ENCODE measurements at places on chromosomes 2 and 18. TPM values are rescaled to one million over a fixed set of nuclear protein-coding genes. Genes with fewer than 3 reads are reported as not detected.

SLC39A10 gene
- 116 TPM for total RNA-seq

SCN9A gene
- total RNA-seq: not detected

VWC2L gene
- not detected for total RNA-seq

METTL8 gene
- 12.5 TPM for total RNA-seq

- H3K4me1 ChIP-seq: no peaks in the 10 kb centered on the region
- no peak for DNase-seq
- no peaks in the 10 kb centered on the region for H3K36me3 ChIP-seq
- H3K27me3 ChIP-seq: no peaks in the 10 kb centered on the region
- H3K27ac ChIP-seq: peak overlapping the region; percentile 94
Observed at GRCh38 chr2:200186002-200186401, 120.5 kb upstream of the SPATS2L start.

- H3K4me3 ChIP-seq: no peak overlapping the region
- H3K27me3 ChIP-seq: no peaks in the 10 kb centered on the region
- H3K27ac ChIP-seq: no peak overlapping the region
- H3K36me3 ChIP-seq: no peaks in the 10 kb centered on the region
Observed at GRCh38 chr2:234842753-234843152, 109.1 kb upstream of the SH3BP4 start.

B3GNT7 gene
- 15.4 TPM for total RNA-seq

CCL20 gene
- not detected for total RNA-seq

SPP2 gene
- not detected for total RNA-seq

GRCh38 chr2:26941486-26941885 is 29.0 kb upstream of the MAPRE3 start:
- peaks cover 6% of the 10 kb centered on the region for H3K4me1 ChIP-seq
- peaks cover 6% of the 10 kb centered on the region for H3K27me3 ChIP-seq

GRCh38 chr2:180597179-180597578 is 383.2 kb upstream of the UBE2E3 start:
- H3K27ac ChIP-seq: no peak overlapping the region
- H3K4me3 ChIP-seq: no peak overlapping the region
- no peaks in the 10 kb centered on the region for H3K4me1 ChIP-seq

DNA sequence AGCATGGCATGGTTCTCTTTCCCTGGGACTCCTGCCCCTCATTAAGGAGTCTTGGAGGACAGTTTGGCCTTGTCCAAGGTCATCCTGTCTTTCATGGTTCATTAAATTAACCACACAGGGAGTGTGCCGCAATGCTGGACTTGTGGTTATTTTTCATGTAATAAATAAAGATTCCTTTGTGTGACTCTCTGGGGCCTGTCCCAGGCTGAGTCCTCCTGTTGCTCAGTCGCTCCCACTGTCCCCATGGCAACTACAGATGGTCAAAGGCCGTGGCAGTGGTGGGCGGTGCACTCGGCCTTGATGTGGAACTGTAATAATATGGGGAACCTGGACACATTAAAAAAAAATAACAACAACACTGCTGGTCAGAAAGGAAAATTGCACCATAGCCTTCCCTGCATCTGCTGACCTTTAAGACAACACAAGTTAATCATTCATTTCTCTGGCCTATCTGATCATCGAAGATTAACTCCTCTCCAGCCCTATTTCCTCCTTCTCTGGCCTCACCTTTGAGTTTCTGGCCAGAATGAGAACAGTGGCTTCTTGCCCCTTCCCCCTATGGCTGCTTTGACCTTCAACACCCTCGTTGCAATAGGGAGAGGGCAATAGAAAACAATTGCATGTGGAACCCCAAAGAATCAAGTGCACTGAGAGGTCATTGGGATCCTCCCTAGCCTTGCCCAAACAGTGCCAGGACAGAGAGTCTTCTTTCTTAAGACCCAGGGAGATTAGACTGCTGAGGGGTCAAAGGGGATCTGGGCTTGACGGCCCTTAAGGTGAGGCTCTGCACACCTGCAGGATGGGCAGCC is 44.7 kb downstream of the PSD4 start:
- H3K27me3 ChIP-seq: no peaks in the 10 kb centered on the region
- peaks cover 11% of the 10 kb centered on the region for H3K4me1 ChIP-seq
- H3K27ac ChIP-seq: peak overlapping the region; percentile 32
- DNase-seq: peak; percentile 37
- H3K36me3 ChIP-seq: no peaks in the 10 kb centered on the region

DNA sequence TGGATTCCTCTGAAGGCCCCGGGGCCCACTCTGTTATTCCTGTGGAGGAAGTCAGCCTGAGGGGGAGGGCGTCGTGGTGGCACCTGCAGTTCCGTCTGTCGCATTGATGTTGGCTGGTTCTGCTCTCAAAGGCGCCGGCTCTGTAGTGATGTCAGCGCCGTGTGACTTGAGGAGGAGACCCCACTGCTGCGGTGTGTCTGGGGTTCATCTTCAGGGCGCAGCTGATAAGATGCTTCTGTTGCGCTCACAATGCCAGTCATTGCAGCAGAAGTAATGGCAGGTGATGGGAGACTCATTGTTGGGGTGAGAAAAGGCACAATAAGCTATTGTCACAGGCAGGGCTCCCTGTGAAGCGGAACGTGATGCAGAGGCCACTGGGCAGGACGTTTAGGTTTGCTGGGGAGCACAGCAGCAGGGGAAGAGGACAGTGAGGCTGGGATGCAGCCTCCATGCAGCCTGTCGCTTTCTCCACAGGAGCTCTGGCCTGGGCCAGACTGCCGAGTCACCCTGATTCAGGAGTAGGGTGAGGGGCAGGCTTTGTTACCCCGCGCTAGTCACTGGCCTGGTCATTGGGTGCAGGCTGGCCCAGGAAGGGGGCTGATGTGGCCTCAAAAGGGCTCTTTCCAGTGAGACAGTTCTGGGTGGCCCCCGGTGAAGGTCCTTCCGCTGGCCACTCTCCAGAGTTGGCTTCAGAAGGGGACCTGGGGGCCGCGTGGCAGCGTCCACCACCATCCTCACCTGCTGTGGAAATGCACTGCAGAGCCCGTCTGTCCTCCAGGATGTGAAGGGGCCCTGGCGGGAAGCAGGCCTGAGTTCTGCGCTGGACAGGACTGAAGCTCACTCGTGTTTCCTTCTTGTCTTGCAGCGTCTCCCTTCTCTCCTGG is 42.9 kb downstream of the SH3BP4 start:
- no peak overlapping the region for H3K4me3 ChIP-seq
- peak; percentile 60 for DNase-seq
- H3K4me1 ChIP-seq: peaks cover 46% of the 10 kb centered on the region
- H3K27me3 ChIP-seq: no peaks in the 10 kb centered on the region
- H3K27ac ChIP-seq: peak overlapping the region; percentile 83

- no peak for DNase-seq
- no peaks in the 10 kb centered on the region for H3K4me1 ChIP-seq
- H3K4me3 ChIP-seq: no peak overlapping the region
- no peaks in the 10 kb centered on the region for H3K36me3 ChIP-seq
Observed at GRCh38 chr18:3514312-3515216, 64.6 kb downstream of the TGIF1 start.

GRCh38 chr2:119706221-119706620 is 27.2 kb downstream of the TMEM177 start:
- H3K4me1 ChIP-seq: no peaks in the 10 kb centered on the region
- H3K27me3 ChIP-seq: no peaks in the 10 kb centered on the region
- no peak overlapping the region for H3K4me3 ChIP-seq
- no peaks in the 10 kb centered on the region for H3K36me3 ChIP-seq
- H3K27ac ChIP-seq: no peak overlapping the region
- peak; percentile 40 for DNase-seq

DNA sequence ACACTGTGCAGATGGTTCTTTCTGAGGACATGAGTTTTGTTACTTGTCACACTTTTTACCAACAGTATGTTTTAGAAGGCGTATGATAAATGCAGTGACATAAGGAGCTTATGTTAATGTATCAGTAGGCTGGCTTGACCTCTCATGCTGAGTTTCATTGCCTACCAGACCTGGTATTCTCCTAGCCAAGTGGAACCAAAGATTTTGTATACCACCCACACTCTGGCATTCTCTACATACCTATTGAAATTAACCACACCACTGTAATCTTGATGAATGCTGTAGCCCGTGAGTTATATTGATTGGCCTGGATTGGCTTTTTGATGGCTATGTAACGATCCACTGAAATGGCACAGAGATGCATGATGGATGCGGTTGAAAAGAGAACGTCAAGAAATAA is 11.4 kb downstream of the HTR2B start:
- H3K27me3 ChIP-seq: no peaks in the 10 kb centered on the region
- H3K4me3 ChIP-seq: no peak overlapping the region
- DNase-seq: no peak
- H3K27ac ChIP-seq: no peak overlapping the region
- H3K4me1 ChIP-seq: no peaks in the 10 kb centered on the region

- H3K27ac ChIP-seq: no peak overlapping the region
- peak overlapping the region; percentile 9 for H3K4me3 ChIP-seq
- no peak for DNase-seq
- no peaks in the 10 kb centered on the region for H3K4me1 ChIP-seq
- H3K36me3 ChIP-seq: no peaks in the 10 kb centered on the region
Observed at GRCh38 chr2:70431716-70432347, 121.8 kb downstream of the TGFA start.

GRCh38 chr2:31254237-31255203 is 20.6 kb downstream of the EHD3 start:
- DNase-seq: no peak
- no peaks in the 10 kb centered on the region for H3K27me3 ChIP-seq
- H3K27ac ChIP-seq: no peak overlapping the region

- no peaks in the 10 kb centered on the region for H3K36me3 ChIP-seq
- H3K27ac ChIP-seq: no peak overlapping the region
- peaks cover 13% of the 10 kb centered on the region for H3K4me1 ChIP-seq
- H3K27me3 ChIP-seq: no peaks in the 10 kb centered on the region
- no peak overlapping the region for H3K4me3 ChIP-seq
- DNase-seq: no peak
Observed at GRCh38 chr18:48609820-48610815, 71.3 kb downstream of the CTIF start.

DNA sequence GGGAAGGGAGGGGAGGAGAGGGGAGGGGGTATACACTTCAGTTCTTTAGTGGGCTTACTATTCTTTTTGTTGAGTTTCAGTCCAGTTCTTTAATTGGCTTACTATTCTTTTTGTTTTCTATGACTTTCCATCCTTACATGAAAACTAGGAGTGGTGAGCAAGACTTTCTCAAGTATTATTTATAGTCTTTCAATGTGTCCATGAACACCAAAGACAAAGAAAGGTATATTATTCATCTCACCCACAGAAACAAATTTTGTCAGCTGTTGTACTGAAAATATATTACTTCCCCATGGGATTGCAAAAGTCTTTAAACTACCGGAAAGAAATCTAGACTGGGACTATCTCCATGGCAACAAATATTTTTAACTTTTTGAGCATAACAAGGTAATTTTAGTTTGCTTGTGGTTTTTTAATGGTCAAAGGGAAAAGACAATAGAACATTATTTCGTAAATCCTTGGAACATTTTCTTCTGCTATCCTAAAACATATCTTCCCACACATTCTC is 17.6 kb downstream of the ADAM17 start:
- H3K36me3 ChIP-seq: peaks cover 63% of the 10 kb centered on the region
- H3K27ac ChIP-seq: no peak overlapping the region
- no peak for DNase-seq
- no peaks in the 10 kb centered on the region for H3K4me1 ChIP-seq
- no peak overlapping the region for H3K4me3 ChIP-seq

REG1A gene
- not detected for total RNA-seq

DNA sequence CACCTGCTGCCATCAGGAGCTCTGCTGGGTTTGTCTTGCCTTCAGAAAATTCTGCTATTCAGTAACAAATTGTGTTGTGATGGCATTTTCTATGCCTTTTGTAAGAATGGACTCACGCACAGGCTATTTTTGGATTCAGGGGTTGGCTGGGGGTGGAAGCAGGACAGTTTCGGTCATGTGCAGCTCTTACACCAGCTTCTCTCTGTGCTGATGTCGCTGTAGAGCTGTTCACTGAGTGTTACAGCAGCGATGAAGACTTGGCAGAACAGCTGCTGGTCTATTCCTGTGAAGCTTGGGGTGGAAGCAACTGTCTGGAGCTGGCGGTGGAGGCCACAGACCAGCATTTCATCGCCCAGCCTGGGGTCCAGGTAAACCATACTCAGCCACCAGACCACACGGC is 49.2 kb downstream of the TRPM8 start:
- H3K27me3 ChIP-seq: no peaks in the 10 kb centered on the region
- H3K4me1 ChIP-seq: no peaks in the 10 kb centered on the region
- no peaks in the 10 kb centered on the region for H3K36me3 ChIP-seq

GCC2 gene
- total RNA-seq: 59.9 TPM

DNA sequence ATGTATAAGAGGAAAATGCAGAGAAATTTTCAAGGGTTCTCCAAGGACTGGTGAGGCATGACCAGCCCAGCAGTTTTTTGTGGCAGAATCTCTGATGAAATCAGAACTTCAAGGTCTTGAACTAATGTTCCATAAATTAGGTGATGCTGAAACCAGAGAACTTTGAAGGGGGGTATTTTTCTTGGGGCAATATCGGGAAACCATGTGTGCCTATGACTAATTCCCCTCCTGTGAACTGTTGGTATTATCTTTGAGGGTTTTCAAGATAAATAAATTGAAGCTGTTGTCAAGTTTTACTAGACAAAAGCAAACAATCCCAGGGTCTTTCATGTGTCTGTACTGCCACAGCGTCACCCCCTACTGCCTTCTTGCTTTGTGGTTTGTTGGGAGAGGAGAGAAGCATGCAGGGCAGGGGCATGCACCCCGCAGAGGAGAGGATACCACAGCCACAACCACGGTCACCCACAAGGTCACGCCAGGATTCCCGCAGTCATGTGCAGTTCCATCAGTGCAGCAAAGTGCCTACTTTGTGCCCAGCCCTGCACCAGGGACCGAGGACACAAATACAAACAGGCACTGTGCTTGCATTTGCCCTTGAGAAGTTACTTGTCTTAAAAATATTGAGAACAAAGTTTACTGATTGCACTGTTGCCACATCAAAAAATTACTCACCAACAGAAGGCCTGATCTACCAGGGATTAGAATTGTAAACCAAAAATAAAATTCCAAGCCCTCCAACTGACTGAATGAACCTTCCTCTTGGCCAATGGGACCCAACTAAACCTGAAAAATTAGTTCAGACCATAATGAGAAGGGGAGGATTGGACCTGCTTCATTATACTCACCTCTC is 413.3 kb upstream of the TRIB2 start:
- peaks cover 4% of the 10 kb centered on the region for H3K4me1 ChIP-seq
- no peaks in the 10 kb centered on the region for H3K36me3 ChIP-seq
- DNase-seq: no peak
- H3K27ac ChIP-seq: no peak overlapping the region
- no peaks in the 10 kb centered on the region for H3K27me3 ChIP-seq

CHRND gene
- not detected for total RNA-seq

GRCh38 chr2:109399066-109399465 is 214.7 kb downstream of the SEPTIN10 start:
- H3K4me3 ChIP-seq: no peak overlapping the region
- H3K27ac ChIP-seq: no peak overlapping the region
- no peaks in the 10 kb centered on the region for H3K36me3 ChIP-seq
- no peaks in the 10 kb centered on the region for H3K27me3 ChIP-seq
- no peak for DNase-seq

SLC39A6 gene
- 16.2 TPM for total RNA-seq

SLC23A3 gene
- 0.65 TPM for total RNA-seq

- no peaks in the 10 kb centered on the region for H3K36me3 ChIP-seq
- H3K27ac ChIP-seq: no peak overlapping the region
- no peaks in the 10 kb centered on the region for H3K27me3 ChIP-seq
Observed at GRCh38 chr2:144364944-144365738, 154.8 kb downstream of the ZEB2 start.

ITGB6 gene
- total RNA-seq: 0.24 TPM

Measured in endodermal cell (in vitro differentiated cells).